ENCODE measurements at places on chromosomes 3 and 15.

DNA sequence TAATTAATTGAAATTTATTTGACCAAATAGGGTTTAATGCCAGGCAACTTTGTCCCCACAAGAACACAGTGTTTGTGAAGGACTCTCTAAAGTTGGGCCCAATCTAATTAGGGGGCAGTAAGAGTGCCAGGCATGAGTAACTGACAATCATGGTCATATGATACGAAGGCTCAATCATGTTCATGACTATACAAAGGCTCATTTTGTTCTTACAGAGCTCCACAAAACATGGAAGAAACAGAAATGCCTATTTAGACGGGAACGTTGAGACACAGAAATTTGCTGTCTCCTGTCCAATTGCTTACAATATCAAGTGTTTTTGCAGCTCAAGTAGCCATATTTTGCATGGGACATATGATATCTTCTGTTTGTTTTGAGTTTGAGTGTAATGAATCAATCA, 391.1 kb downstream of the SI start:
- no peak for DNase-seq

DNA sequence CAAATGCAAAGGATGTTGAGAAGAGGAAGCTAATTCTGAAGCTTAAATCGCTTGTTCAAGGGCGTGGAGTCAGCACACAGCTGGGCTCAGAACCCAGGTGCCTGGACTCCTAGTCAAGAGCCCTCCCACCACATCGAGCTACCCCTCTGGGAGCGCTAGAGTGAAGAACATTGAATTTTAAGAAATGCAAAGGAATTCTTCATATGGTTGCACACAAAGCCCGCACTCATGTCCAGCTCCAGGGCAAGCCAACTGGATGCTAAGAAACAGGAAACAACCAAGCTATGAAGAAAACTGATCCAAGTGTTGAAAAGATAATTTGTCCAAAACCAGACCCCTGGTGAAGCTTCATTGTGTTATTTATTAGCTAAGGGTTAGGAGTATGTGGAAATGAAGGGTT, 122.3 kb downstream of the ALDH1A2 start:
- no peak for DNase-seq

GRCh38 chr15:25579127-25579526, 140.3 kb upstream of the UBE3A start:
- DNase-seq: no peak

DNA sequence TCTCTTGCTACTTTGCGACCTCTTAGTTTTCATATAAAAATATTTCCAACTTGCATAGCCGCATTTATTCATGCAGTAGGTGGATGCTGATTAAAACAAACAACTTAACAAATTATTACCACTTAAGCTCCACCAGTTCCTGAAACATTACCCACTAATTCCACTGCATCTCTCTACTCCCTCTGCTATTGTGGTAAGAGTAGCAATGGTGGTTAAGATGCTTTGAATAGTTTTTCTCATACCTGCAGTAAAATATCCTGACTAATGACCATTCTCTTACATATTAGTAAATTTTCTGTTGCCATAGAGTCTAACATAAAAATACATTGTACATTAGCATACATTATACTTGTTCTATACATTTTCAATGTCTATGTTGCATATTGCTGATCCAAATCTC, 397.6 kb upstream of the PLSCR5 start:
- DNase-seq: no peak

DNA sequence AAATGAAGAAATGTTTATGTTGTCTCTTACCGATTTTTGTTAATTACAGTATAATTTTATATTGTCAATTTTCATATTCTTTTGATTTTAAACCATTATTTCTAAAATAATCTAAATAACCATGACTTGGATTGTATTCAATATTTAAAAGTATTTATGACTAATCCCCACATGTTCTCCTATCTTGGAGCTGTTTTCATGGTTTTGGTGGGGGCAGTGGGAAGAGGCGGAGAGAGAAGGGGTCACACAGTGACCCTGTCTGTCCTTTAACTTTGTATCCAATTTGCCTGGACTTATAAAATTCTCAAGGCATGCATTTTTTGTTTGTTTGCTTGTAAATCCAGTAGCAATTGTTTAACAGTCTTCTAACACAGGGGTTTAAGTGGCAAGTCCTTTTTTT, 407.4 kb downstream of the NTRK3 start:
- no peak for DNase-seq

GRCh38 chr3:16060945-16061344, 113.5 kb upstream of the GALNT15 start:
- no peak for DNase-seq

GRCh38 chr3:161392853-161393252, 21.5 kb upstream of the SPTSSB start:
- DNase-seq: no peak

DNA sequence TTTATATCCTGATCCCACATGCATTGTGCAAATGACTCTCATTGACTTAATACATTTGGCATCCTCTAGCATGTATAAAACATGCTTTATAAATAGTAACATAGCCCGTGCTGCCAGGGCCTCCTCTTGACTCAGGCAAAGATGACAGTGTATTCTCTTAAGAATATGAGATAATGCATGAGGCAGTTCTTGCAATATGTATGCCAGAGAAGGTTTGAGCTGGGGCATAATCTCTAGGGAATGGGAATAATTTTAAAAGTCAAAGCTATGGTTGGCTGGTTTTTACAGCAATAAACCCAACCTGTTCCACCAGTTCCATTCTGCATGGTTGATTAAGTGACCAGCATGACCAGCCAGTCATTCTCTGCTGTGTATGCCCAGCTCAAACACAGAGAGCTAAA, 179.0 kb upstream of the PFN2 start:
- DNase-seq: no peak

DNA sequence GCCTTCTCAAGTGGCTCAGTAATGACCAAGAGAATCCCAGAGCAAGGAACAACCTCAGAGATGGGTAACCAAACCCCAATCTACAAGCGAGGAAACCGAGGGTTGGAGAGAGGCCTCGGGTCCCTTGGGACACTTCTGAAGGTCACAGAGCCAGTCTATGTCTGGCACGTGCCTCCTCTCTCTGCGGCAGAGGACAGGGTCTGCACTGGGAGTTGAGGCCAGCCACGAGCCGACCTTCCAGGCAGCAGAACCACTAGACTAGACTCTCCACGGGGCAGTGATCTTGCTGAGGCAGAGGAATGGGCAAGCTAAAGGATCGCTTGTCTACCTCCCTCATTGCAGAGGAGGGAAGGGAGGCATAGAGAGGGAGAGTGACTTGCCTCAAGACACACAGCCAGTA, 100.6 kb upstream of the SMAD3 start:
- DNase-seq: no peak
